ENCODE measurements at places on chromosomes 6 and 20.

- DNase-seq = no peak
These were observed 96.9 kb upstream of the BHLHE23 start for GRCh38 chr20:63103402-63104311.

GRCh38 chr20:25439328-25439727 is 31.9 kb downstream of the GINS1 start:
- DNase-seq = no peak

GRCh38 chr6:32883789-32884188 is 29.8 kb downstream of the PSMB9 start:
- no peak for DNase-seq

DNA sequence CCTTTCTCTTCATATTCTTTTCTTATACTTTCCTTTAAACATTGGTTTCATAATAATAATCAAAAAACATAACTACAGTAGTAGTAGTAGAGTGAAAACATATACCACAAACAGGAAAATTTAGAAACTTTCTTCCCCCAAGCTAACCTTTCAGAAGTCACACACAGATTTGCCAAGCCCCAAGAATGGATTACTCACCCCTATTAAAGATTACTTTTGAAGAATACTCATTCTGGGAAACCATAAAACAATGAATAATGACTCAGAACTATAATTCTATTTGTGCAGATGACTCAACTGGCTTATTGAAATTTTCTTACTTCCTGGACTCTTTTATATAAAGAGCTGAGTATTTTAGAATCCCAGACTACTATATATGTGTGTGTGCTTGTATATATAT is 119.4 kb upstream of the GJE1 start:
- DNase-seq = no peak

- no peak for DNase-seq
These were observed 1026.8 kb upstream of the EPHA7 start for GRCh38 chr6:94446120-94446519.

GRCh38 chr20:40080041-40080652 is 608.9 kb downstream of the MAFB start:
- no peak for DNase-seq

DNA sequence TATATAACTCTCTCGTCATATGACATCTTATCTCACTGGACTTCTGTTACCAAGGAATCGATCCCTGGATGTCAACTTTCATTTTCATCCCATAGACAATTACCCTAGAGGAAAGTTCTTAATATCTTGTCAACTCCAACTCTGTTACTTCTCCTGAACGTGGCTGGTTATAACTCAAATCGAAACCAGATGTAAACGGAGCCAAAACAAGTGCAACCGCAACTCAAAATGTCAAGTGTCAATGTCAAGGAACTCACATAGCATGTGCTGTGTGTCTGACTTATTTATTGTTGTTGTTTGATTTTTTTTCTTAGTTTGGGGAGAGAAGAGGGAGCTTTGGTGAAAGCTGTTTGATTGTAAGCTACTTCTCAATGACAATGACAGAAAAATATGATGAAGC is 108.6 kb downstream of the VIP start:
- DNase-seq = no peak

DNA sequence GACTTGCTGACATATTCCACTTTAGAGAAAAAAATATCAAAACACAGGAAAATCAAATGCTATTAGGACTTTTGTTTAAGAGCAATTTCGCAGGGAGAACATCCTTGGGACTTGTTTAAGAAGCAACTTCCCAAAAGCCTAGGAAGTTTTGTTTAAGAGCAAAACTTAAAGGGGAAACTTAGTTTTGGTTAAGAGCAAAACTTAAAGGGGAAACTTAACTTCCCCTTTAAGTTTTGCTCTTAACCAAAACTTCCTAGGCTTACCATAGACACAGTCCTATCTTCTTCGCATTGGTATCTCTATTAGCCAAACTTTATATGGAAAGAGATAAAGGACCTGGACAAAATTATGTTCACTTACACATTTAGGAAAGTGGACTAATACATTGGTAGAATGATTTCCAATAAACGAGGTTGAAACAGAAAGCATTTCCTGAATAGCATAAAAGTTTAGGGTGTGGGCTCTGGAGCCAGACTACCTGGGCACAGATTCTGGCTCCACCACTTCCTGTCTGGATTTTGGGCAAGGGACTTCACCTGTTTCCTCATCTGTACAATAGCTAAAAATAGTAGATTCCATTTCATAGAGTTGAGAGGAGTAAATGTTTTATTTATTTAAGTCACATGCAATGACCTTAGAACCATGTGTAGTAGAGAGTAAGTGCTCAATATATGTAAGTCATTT is 15.7 kb downstream of the PAQR8 start:
- no peak for DNase-seq

- no peak for DNase-seq
These were observed 3.3 kb upstream of the ZNF337 start for GRCh38 chr20:25699914-25700313.

GRCh38 chr20:7161690-7162089 is 394.2 kb downstream of the BMP2 start:
- no peak for DNase-seq

DNA sequence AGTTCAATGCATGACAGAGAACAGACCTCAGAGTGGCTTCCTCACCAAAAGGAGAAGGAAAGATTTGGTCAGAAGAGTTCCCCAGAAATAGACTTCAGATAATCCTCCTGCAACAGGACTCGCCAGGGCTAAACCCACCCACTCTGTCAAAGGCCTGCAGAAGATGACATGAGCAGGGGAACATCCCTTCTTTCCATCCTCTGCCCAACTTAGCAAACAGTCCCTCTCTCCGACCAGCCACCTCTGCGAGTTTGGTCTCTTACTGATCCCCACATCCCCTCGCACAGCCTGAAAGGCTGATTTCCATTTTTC is 7.5 kb downstream of the NFATC2 start:
- DNase-seq = no peak

DNA sequence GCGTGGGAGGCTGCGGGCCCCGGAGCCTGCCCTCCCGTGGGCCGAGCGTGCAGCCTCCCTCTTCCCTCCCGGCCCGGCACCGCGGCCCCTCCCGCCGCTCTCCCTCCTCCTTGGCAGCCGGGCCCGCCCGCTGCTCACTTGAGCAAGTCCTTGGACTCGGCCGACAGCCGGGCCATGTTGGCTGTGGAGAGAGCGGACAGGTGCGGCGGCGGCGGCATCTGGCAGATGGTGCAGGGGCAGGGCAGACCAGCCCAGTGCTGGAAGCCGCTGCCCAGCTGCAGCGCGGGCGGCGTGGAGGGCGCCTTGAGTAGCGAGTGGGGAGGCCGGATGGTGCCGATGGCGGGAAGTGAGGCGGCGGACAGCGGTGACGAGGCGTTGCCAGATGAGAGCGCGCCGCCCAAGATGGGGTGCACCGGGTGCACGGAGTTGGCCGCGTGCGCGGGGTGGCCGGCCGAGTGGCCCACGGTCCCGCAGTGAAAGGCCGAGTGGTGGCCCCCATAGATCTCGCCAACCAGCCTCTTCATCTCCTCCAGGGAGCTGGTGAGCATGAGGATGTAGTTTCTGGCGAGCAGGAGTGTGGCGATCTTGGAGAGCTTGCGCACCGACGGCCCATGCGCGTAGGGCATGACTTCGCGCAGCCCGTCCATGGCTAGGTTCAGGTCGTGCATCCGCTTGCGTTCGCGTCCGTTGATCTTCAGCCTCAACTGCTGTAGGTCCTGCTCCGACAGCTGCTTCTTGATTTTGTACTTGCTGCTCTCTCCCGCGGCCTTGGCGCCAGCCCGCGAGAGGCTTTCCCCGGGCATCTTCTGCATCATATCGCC is 766 bp downstream of the OLIG3 start:
- DNase-seq = peak; percentile 90

GRCh38 chr6:151075527-151075926 is 164.2 kb upstream of the AKAP12 start:
- no peak for DNase-seq

DNA sequence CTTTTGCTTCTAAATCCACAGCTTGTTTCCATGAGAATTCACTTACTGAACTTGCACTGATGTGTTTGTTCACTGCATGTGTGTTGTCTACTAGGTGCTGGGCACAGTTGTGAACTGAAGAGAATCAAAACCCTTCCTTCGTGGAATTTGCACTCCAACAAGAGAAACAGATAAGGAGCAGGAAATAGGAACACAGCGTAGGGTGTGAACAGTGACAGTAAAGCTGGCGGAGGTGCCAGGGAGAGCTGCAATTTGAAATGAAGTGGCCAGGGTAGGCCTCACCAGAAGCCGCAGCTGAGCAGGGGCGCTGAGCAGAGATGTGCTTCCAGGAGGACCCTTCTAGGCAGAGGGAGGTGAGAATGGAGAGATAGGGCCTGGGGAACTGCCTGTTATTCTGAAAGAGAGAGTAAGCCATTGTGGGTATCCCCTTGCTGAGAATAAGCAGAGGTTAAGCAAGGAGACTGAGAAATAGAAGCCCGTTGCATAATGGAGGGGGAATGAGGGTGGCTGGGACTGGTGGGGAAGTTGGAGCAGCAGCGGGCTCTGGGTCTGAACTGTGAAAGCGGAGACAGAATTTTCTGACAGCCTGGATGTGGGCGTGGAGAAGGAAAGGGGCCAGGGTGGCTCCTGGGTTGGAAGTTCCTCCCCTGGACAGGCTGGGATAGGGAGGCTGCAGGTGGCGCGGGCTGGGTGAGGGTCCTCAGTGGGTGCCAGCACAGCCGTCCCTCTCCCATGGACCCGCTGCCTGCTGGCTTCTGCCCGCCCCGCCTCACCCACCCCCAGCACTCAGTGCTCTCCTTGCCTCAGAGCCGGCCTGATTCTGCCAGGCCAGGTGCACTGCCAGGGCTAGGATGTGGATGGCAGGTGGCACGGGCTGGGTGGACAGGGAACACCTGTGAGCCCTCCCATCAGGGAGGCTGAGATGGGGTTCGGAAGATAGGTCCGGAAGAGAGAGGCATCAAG is 114.7 kb upstream of the AFDN start:
- DNase-seq = no peak

Measured in esophagus muscularis mucosa (tissue), 4 donors.